ENCODE measurements at places on chromosomes 11 and 22. TPM values are rescaled to one million over a fixed set of nuclear protein-coding genes. Genes with fewer than 3 reads are reported as not detected.

DNA sequence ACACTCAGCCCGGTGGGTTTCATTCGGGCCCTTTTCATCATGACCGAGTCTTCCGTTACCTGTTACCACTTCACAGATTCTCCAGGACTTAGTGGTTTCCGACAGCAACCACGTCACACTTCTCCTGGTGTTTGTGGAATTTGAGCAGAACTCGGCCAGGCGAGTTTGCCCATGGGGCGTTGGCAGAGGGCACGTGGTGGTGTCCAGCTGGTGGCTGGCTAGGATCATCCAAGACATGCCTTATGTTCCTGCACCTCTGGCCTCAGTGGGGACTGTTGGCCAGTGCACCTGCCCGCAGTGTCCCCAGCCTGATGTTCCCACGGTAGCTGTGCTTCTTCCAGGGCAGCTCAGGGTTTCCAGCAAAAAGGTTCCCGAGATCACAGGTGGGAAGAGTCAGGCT, 87.3 kb downstream of the ARHGAP8 start:
- no peak for DNase-seq
- peaks cover 5% of the 10 kb centered on the region for H3K27me3 ChIP-seq
- H3K4me3 ChIP-seq: no peak overlapping the region
- no peak overlapping the region for H3K27ac ChIP-seq
- H3K36me3 ChIP-seq: no peaks in the 10 kb centered on the region
- H3K4me1 ChIP-seq: peaks cover 16% of the 10 kb centered on the region

OR51I1 gene
- not detected for total RNA-seq

DNA sequence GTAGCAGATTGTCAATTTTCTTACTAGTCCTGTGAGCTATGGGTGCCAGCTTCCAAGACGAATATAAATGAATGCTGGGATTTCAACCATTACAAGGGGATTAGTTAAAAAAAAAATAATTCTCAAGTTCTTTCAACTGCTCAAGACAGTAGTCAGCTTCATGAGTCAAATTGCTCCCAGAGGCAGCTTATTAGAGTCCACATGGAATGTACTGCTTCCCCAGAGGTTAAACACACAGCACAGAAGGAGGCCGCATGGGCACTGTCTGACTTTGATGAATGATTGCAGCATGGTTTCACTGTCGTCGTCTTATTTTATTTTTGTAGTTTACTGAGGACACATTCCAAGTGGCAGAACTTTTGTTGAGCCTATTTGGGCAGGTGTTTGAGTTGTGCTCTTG, 563.2 kb downstream of the TMEM135 start:
- H3K27ac ChIP-seq: no peak overlapping the region
- no peaks in the 10 kb centered on the region for H3K27me3 ChIP-seq
- H3K36me3 ChIP-seq: no peaks in the 10 kb centered on the region
- H3K4me1 ChIP-seq: no peaks in the 10 kb centered on the region
- no peak for DNase-seq

PLEKHB1 gene
- 1.0 TPM for total RNA-seq

MB gene
- total RNA-seq: 268 TPM

GRCh38 chr11:35042913-35043312, 96.1 kb upstream of the CD44 start:
- no peaks in the 10 kb centered on the region for H3K27me3 ChIP-seq
- no peaks in the 10 kb centered on the region for H3K36me3 ChIP-seq
- H3K27ac ChIP-seq: peak overlapping the region; percentile 70
- no peak overlapping the region for H3K4me3 ChIP-seq
- peaks cover 16% of the 10 kb centered on the region for H3K4me1 ChIP-seq

DNA sequence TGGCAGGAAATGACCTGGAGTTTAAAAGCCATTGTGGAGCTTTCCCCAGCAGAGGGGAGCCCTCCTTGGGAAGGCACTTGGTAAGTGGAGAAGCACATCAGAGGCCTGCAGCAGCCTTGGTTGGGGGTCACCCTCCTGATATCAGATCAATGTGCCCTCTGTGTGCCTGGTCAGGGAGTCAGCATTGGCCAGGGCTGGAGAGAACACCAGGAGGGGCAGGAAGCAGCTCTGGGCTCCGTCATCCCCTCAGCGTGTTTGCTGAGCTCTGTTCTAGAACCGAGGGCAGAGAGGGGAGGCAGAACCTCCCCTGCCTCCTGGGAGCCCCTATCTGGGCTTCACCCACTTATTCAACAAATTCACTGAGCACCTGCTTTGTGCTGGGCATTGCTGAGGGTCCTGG, 846.0 kb downstream of the TBC1D22A start:
- H3K4me1 ChIP-seq: no peaks in the 10 kb centered on the region
- H3K36me3 ChIP-seq: no peaks in the 10 kb centered on the region
- DNase-seq: no peak
- H3K27me3 ChIP-seq: peaks cover 5% of the 10 kb centered on the region
- no peak overlapping the region for H3K27ac ChIP-seq

CARD16 gene
- 8.3 TPM for total RNA-seq

- H3K27me3 ChIP-seq: no peaks in the 10 kb centered on the region
- no peak overlapping the region for H3K4me3 ChIP-seq
- H3K36me3 ChIP-seq: no peaks in the 10 kb centered on the region
- DNase-seq: no peak
- no peak overlapping the region for H3K27ac ChIP-seq
These were observed 156.4 kb downstream of the FAM181B start for GRCh38 chr11:82577246-82577645.

DNA sequence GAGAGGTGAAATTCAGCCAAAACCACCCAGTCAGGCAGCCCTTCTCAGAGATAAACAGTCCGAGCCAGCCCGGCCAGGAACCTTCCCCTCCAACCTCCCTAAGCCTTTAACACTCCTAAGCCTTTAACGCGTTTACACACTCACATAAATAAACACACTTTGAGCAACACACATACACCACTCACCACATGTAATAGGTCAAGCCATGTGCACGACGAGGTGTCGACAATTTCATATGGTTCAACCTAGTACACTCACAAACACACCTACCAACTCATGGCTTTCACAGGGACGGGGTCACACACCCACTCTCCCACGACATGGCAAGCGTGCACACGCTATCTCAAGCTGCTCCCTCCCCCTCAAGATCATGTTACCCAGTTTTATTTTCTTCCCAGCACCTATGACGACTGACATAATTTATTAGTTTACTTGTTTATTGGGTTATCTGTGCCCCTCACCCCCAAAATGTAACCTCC, 15.5 kb downstream of the SLC43A1 start:
- H3K27me3 ChIP-seq: no peaks in the 10 kb centered on the region
- peak overlapping the region; percentile 89 for H3K27ac ChIP-seq
- peak overlapping the region; percentile 30 for H3K4me3 ChIP-seq

GRCh38 chr11:45431046-45432018, 145.2 kb upstream of the SYT13 start:
- no peaks in the 10 kb centered on the region for H3K4me1 ChIP-seq
- no peak overlapping the region for H3K27ac ChIP-seq
- DNase-seq: no peak
- H3K36me3 ChIP-seq: no peaks in the 10 kb centered on the region

BTG4 gene
- total RNA-seq: not detected

MAP6 gene
- total RNA-seq: 6.1 TPM

- peaks cover 4% of the 10 kb centered on the region for H3K27me3 ChIP-seq
- H3K36me3 ChIP-seq: no peaks in the 10 kb centered on the region
- DNase-seq: no peak
These were observed 68.1 kb downstream of the LIF start for GRCh38 chr22:30178181-30179126.

DNA sequence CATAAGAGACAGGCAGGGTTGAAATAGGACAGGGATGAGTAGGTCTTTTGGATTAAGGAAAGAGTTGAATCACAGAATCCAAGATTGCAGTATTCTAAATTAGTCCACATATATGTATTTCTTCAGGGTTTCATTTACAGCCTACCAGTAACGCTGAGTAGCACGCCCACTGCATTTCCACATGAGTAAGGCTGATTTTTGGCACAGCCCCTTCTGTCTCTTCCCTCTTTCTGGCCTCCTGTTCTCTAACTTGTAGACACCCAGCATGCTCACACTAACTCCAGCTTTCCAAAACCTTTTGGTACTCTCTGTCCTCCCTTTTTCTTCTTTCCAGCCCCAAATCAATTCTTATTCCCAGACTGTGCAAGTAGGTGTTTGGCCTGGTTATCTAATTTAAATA, 3.7 kb upstream of the SIK2 start:
- DNase-seq: peak; percentile 96
- peak overlapping the region; percentile 83 for H3K27ac ChIP-seq
- H3K36me3 ChIP-seq: no peaks in the 10 kb centered on the region
- peaks cover 6% of the 10 kb centered on the region for H3K4me1 ChIP-seq

CELSR1 gene
- 1.8 TPM for total RNA-seq

GRCh38 chr11:120707098-120707497, 195.6 kb downstream of the GRIK4 start:
- H3K27me3 ChIP-seq: no peaks in the 10 kb centered on the region
- DNase-seq: no peak
- no peaks in the 10 kb centered on the region for H3K36me3 ChIP-seq

GRCh38 chr11:124600621-124601320, 10.5 kb upstream of the PANX3 start:
- H3K36me3 ChIP-seq: no peaks in the 10 kb centered on the region
- DNase-seq: no peak
- H3K27ac ChIP-seq: no peak overlapping the region
- H3K4me3 ChIP-seq: no peak overlapping the region
- no peaks in the 10 kb centered on the region for H3K4me1 ChIP-seq
- H3K27me3 ChIP-seq: no peaks in the 10 kb centered on the region

DNA sequence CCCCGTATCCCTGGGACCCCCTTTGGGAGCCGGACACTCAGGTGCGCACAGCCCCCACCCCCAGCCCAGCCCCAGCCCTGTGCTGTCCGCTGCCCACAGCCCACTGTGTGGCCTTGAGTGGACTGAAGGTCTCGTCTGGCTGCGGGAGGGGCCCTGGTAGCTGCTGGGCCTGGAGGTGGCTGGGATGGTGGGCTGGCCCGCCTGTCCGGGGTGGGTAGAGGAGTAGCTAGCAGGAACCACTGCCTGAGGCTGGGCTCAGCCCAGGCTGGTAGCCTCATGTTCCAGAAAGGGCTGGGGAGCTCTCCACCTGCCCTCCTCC, 4.6 kb upstream of the MUC6 start:
- H3K27me3 ChIP-seq: peaks cover 2% of the 10 kb centered on the region
- no peaks in the 10 kb centered on the region for H3K4me1 ChIP-seq
- no peak overlapping the region for H3K4me3 ChIP-seq
- no peak for DNase-seq

TYR gene
- not detected for total RNA-seq

All from muscle of leg (tissue), 16 donors.